Spinal cord (tissue), 10 donors: ENCODE measurements at places on chromosomes 13 and 19. TPM values are rescaled to one million over a fixed set of nuclear protein-coding genes. Genes with fewer than 3 reads are reported as not detected.

The ZNF878 gene
- 0.62 TPM for polyA plus RNA-seq

The NUP62 gene
- 48.3 TPM for polyA plus RNA-seq

The ZNF91 gene
- 51.6 TPM for polyA plus RNA-seq

The LMTK3 gene
- polyA plus RNA-seq = 76.5 TPM

DNA sequence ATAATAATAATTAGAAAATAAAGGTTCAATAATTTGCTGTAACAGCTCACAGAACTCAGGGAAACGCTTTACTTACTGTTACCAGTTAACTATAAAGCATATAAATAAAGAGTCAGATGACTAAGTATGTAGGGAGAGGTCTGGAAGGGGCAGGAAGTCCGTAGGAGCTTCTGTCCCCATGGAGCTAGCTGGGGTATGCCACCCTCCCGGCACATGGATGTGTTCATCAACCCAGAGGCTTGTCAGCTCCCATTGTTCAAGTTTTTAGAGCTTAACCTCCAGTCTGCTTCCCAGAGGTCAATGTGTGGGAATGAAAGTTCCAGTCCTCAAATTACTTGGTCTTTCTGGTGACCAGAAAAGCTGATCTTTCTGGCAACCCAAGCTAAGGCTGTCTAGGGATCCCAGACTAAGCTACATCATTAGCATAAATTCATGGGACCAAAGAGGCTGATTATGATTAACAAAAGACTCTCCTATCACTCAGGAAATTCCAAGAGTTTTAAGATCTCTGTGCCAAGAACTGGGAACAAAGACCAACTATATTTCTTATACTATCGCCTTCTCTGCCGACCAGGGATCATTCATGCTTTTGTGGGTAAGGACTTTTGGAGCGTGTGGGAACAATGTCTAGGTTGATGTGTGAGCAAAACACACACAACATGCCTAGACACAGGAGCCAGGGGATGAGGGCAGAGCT lies 31.7 kb upstream of the ZNF507 start:
- H3K4me1 ChIP-seq = peaks cover 7% of the 10 kb centered on the region
- no peak overlapping the region for H3K27ac ChIP-seq
- DNase-seq = no peak
- H3K4me3 ChIP-seq = no peak overlapping the region
- no peaks in the 10 kb centered on the region for H3K27me3 ChIP-seq
- H3K36me3 ChIP-seq = no peaks in the 10 kb centered on the region

- H3K4me3 ChIP-seq = no peak overlapping the region
- H3K27ac ChIP-seq = no peak overlapping the region
- no peaks in the 10 kb centered on the region for H3K4me1 ChIP-seq
- no peaks in the 10 kb centered on the region for H3K27me3 ChIP-seq
- DNase-seq = no peak
Observed at GRCh38 chr13:47233734-47234133, 336.9 kb upstream of the HTR2A start.

- no peak overlapping the region for H3K4me3 ChIP-seq
- H3K36me3 ChIP-seq = peaks cover 4% of the 10 kb centered on the region
- H3K27me3 ChIP-seq = no peaks in the 10 kb centered on the region
- peaks cover 11% of the 10 kb centered on the region for H3K4me1 ChIP-seq
Observed at GRCh38 chr19:19452243-19453124, 47.0 kb downstream of the GATAD2A start.

DNA sequence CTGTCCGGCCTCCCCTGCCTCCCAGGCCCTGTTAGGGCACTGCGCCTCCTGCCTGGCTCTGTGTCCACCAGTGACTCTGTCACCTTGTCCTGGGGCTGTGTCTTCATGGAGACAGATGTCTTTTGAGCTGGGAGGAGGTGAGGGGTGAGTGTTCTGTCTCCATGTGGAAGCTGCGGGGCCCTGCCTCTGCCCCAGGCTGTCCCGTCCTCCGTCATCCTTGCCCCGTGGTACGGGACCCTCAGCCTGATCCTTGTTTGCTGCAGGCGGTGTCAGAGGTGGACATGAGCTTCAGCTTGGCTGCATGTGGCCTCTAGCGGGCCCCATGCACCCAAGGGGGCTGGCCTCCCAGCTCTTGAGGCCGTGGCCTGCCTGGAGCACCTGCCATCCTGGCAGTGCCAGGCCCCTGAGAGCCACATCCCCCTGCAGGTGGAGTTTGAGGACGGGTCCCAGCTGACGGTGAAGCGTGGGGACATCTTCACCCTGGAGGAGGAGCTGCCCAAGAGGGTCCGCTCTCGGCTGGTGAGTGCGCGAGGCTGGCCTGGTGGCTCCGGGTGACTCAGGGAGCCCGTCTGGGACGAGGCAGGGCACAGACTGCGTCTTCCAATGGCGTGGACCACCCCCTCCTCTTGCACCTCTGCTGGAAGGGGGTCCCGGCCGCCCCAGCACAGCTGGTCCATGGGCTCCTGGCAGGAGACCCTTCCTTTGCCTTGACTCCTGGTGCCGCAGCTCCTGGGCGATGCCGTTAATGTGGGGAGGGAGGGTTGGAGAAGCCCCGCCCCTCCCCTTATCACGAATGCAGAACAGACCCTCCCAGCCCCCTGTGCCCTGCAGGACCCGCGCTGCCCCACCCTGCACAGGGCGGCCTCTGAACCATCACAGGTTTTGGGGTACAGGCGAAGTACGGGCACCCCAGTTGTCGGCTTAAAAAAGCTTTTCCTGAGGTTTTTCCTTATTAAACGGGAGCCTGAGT lies 181.3 kb downstream of the KDM4B start:
- H3K27me3 ChIP-seq = no peaks in the 10 kb centered on the region
- H3K27ac ChIP-seq = no peak overlapping the region
- peaks cover 34% of the 10 kb centered on the region for H3K4me1 ChIP-seq
- H3K4me3 ChIP-seq = no peak overlapping the region
- peaks cover 89% of the 10 kb centered on the region for H3K36me3 ChIP-seq

GRCh38 chr19:15479391-15480345 lies at the start of gene PGLYRP2:
TSS of gene PGLYRP2 (minus strand) at chr19:15479501. CDS start at chr19:15479371, 130 bp downstream.
- no peaks in the 10 kb centered on the region for H3K36me3 ChIP-seq
- no peak within 1 kb of the TSS for H3K27ac ChIP-seq
- H3K4me1 ChIP-seq = peaks cover 4% of the 10 kb centered on the region
- H3K4me3 ChIP-seq = no peak within 1 kb of the TSS
- DNase-seq = no peak
- no peaks in the 10 kb centered on the region for H3K27me3 ChIP-seq

DNA sequence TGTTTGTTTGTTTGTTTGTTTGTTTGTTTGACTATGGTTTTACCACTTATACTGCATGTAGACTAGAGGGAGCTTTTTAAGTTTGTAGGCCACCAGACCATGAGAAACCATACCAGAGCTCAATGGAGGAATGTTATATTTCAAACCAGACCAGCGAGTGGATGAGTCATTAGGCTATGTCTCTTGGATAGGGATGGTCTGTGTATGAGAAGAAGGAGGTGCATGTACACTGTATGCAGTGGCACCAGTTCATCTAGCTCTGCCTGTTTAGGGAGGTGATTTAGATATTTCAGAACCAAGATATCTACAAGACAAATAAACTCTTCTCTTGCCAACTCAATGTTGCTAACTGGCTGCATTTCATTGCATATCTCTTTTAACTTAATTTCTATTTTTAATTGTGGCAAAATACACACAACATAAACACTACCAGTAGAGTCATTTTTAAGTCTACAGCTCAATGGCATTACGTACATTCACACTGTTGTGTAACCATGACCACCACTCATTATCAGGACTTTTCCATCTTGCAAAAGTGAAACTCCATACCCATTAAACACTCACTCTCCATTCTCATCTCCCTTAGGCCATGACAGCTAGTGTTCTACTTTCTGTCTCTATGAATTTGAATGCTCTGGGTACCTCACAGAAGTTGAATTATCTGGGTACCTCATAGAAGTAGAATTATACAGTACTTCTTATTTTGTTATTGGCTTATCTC lies 29.2 kb downstream of the SYDE1 start:
- H3K27ac ChIP-seq = no peak overlapping the region
- DNase-seq = no peak
- H3K27me3 ChIP-seq = no peaks in the 10 kb centered on the region
- H3K4me3 ChIP-seq = no peak overlapping the region
- no peaks in the 10 kb centered on the region for H3K4me1 ChIP-seq
